ENCODE measurements at places on chromosomes 16 and 17.

- no peak for DNase-seq
These were observed 39.9 kb downstream of the ADCY7 start for GRCh38 chr16:50306287-50306686.

- no peak for DNase-seq
These were observed 42.4 kb upstream of the SLC25A19 start for GRCh38 chr17:75331671-75332070.

- no peak for DNase-seq
These were observed 58.8 kb upstream of the RHBDL3 start for GRCh38 chr17:32206861-32207260.

- no peak for DNase-seq
These were observed 238.8 kb downstream of the STX8 start for GRCh38 chr17:9336817-9337216.

- DNase-seq = no peak
These were observed 338.7 kb downstream of the GRIN2A start for GRCh38 chr16:9843424-9844018.

- no peak for DNase-seq
These were observed 43.1 kb upstream of the AMZ2 start for GRCh38 chr17:68204736-68205135.

DNA sequence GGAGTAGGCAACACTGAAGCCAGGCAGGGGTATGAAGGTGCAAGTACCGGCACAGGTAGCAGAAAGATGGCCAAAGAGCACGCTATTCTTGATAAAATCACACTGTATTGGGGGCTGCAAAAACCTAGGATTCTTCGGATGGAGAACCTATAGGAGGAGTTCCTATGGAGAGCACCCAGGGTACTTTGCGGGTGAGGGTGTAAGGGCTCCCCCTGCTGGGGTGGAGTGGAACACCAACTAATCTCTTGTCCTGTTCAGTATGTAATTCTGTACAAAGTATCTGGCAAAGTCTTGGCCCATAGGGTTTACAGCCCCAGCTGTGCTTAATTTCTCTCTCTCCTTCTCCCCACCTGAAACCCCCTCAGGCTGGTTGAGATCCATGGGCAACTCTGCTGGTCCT lies 393.1 kb upstream of the ASIC2 start:
- no peak for DNase-seq

GRCh38 chr16:85245307-85246172 lies 133.3 kb upstream of the CIBAR2 start:
- DNase-seq = no peak

GRCh38 chr17:45307290-45308015 lies 9.4 kb downstream of the MAP3K14 start:
- DNase-seq = no peak

GRCh38 chr17:8922928-8923327 lies 42.6 kb downstream of the PIK3R5 start:
- no peak for DNase-seq

DNA sequence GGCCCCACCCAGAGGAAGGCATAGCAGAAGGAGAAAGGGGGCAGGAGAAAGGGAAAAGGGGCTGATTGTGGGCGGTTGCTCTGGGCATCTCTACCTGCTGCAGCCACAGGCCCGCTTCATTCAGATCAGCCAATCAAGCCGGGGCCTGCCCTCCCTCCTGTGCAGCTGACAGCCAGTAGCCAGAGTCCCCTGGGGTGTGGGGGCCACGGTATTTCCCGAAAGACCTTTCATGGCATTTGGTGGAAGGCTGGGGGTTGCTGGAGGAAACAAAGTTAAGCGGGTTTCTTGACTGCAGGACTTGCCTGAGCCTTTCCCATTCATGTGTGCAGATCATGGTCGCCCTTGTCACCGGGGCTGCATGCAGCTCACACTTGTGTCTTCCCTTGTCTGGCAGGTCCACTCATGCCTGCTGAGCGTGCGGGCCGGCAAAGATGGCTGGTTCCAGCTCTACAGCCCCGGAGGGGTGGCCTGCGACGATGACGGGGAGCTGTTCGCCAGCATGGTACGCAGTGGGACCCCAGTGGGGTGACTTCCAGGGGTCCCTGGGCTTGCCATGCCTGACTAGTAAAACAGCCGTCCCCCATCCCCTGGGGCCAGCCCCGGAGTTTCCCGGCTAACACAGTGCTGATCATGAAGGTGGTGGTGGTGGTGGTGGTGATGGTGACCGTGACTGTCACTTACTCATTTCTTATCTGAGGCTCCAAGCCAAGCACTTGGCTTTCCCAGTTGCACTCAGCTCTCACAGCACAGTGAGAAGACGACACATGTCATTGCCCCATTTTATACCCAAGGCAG lies 82.7 kb upstream of the PLCG2 start:
- DNase-seq = no peak

DNA sequence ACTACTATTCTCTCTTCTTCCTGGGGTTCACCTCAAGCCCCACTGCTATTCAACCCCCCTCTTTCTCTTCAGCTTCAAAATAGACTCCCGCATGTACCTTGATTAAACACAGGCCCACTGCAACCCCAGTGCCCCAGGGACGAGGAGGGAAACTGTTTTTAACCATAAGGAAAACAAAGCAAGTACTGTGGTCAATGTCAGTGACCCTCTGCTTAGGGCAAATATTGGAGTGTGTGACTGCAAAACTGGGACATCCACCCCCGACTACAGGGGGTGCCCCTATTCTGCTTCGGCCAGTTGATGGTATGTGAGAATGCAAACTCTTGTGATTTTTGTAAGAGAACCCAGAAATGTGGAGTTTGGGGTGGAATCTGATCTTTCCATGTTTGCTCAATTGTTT lies 9.5 kb upstream of the PNPO start:
- no peak for DNase-seq

GRCh38 chr16:52408191-52408845 lies 138.6 kb downstream of the TOX3 start:
- DNase-seq = no peak

GRCh38 chr17:77327566-77328464 lies 187.0 kb downstream of the SEC14L1 start:
- DNase-seq = no peak

DNA sequence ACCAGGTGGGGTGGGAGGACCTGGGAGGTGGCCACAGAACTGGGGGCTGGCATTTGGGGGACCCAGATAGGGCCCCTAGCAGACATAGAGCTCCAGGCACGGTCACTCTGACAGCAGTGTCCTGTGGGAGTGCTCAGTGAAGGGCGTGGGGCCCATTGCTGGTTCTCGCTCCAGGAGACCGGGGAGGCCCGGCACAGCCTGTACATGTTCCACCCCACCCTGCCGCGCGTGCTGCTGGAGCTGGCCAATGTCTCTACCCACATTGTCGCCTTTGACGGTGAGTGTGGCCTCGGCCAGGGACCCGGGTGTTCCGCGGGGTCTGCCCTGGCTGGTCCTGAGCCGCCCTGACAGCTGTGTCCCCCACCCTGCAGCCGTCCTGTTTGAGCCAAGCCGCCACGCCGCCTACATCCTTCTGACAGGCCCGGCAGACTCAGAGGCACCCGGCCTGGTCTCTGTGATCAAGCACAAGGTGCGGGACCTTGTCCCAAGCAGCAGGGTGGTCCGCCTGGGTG lies 11.2 kb downstream of the RGS11 start:
- DNase-seq = no peak

DNA sequence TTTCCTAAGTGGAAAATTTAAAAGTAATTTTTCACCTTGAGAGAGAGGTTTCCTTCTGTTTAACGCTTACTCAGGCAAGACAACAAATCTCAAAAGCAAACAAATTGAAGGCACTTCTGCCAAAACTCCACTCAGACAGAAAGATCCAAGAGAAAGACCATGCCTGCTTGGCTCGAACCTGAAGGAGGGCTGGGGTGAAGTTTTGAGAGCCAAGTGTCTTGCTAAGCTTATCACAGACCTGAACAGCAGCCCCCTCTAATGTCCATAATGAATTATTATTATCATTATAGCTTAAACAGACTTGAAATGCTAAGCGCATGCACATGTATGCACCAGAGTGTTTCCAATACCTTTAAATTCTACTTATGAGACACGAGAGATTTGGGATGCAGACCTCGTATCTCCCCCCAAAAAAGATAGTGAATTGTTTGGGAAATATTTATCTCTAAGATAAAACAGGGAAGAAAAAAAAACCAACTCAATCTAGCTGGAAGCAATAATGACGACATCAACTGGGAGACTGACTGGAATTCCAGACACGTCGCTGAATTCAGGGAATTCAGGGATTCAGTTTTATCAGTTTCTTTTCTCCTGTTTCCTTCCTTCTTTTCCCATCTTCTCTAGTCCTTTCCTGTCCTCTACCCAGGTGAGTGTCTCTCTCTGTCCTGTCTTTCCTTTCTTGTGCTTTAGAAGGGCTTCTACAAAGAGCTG lies 473.2 kb downstream of the RBFOX1 start:
- no peak for DNase-seq

DNA sequence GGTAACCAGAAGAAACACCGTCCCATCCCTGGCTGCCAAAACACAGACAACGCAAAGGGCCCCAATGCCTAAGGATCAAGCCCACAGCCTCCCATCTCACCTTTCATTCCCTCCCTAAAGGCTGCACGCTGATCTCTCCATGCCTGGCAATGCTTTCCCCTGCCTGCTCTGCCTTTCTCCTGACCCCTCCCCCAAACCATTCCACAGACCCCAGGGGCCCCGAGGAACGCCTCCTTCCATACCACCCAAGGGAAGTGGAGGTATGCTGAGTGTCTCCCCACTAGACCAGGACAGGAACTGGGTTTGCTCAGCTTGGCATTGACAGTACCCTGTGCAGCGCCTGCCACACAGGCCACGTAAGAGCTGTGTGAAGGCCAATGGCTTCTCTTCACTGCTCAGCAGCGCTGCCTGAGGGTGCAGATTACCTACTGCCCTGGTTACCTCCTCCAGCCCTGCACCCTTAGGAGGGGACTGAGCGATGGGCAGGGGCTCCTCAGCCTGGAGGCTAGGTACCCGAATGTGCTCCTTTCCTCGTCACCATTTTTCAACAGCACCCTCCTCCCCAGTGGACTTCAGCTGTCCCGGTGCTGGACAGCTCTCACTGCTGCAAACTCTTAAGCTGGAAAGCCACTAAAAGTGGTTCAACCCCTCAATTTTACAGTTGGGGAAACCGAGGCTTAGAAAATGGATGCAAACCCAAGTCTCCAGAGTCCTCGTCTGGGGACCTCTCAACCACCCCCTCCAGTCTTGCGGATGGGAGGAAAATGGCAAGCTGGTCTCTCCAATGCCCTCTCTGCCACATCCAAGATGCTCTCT lies 45.0 kb downstream of the SRCIN1 start:
- no peak for DNase-seq

- no peak for DNase-seq
These were observed 13.2 kb downstream of the XYLT2 start for GRCh38 chr17:50359005-50359699.

DNA sequence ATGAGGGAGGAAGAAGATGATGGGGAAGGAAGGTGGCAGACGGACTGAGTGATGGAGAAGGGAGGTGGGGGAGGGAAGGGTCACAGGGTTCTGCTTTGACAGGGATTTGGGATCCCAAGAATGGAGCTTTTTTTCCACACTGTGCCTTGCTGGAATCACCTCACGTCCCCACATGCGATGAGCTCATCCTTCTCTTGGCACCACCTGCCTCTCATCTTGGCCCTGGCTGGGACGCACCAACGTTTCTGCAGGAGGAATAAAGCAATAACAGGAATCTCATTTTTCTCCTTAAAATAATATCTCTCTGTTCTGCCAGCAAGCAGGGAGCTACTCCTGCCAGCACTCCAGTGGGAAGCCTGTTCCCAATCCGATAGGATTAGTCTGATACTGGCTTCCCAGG lies 47.8 kb downstream of the MEOX1 start:
- DNase-seq = no peak

- no peak for DNase-seq
These were observed 484 bp downstream of the FZD2 start for GRCh38 chr17:44557651-44558285.

DNA sequence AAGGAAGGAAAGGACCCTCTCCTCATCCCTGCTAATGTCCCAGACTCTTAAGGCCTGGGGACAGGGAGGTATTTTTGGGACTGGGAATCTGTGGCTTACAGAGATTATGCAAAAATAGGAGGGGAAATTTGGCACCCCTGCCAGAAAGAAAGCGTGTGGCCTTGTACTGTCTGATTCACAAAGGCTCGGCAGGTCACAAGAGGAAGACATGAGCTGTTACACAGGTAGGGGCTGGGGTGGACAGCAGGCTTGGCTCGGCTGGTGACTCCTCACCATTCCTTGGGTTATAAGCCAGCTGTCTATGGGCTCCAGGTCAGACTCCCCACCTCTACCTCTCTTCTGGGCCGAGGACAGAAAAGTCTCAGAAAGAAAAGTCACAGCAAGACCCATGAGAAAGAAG lies 20.7 kb upstream of the SREBF1 start:
- no peak for DNase-seq

DNA sequence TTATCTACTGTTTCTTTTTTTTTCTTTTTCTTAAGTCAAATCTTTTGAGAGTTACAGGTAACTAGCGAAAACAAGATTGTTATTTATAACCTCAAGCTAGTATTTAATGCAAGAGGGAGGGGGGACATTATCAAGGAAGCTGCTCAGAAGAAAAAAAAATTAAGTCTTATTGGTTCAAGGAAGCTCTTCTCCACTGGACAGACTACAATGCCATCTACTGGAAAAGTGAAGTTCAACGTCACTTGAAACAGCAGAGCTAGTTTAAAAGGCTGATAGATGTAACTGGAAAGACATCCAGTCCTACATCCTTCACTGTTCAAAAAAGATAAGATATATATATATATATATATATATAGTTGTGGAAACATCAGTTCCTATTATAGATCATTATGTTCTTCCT lies 418.0 kb upstream of the PSMD7 start:
- no peak for DNase-seq

DNA sequence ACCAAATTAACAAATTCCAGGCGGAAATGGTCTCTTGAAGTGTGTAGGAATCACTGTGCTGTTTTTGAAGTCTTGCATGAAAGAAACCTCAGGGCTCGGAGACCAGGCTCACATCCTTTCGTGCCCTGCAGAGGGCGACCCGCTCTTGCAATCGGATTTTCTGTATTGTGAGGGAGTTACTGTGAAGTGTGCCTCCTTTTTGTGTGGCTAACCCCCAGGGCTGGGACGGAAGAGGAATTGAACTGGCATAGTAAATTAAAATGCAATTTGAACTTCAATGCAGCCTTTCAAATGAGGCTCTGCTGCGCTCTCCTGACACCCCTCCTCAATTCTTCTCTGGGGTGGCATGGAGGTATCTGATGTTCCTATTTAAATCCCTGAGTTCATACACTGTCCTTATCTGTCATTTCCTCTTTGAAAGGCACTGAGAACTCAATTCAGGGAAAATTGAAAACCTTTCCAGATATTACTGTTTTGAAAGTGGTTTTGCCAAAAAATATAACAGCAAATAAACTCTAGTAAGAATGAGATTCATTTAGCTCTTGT lies 51.5 kb upstream of the MGAT5B start:
- DNase-seq = peak; percentile 23
